NCI-H345 (cell line): ENCODE measurements at places on chromosomes 1 and 21.

- no peak for DNase-seq
These were observed 70.3 kb upstream of the PRDX6 start for GRCh38 chr1:173406783-173407230.

DNA sequence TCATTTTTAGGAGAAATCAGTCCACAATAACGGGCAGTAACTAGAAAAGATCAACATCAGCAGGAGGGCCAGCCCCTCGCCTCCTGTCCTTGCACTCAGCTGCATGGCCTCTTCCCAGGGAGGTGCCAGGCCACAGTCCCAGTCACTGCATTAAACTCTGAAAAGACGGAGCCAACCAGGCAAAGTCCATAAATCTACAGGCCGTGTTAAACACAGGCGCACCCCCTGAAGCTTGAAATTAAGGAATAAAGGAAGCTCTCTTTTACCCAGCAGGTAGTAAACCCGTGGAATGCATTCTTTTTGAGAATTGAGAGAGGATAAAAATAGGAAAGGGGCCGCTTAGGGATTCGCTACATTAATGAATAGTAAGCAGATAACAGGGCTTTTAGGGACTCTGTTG is 18.4 kb downstream of the H6PD start:
- DNase-seq, result no peak

DNA sequence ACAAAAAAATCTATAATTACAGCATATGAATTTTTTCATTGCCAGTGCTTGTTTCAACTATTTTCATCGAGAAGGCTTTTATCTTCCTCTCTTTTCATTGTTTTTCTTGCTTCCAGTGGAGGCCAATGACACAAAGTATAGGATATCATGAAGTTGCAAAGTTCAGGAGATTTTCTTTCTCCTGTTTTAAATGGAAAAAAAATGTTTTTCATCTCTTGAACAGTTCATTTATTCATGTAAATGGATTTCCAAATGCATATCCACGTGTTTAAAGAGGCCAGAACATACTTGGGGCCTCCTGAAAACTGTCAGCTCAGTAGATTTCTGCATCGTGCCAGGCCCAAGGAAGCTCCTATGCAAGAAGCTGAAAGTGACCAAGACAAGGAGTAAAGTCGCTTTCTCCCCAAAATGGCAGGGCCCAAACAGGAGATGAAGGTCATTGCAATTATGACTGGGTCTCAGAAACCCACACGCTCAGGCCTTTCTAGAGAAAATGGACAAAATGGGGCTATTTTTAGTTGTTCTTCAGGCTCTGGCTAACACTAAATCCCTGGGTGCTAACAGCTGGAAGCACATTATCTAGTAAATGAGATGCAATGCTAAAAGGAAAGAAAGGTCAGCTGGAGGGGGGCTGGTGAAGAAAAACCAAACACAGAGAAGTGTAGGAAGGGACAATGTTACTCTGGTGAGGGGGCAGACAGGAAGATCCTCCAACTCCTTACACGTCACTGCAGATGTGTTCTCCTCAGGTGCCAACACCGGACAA is 136.9 kb upstream of the C8B start:
- no peak for DNase-seq

- peak; percentile 97 for DNase-seq
These were observed 18.8 kb upstream of the LRRC8D start for GRCh38 chr1:89802051-89802450.

GRCh38 chr1:99497690-99498089 is 148.2 kb upstream of the PALMD start:
- DNase-seq, result no peak

DNA sequence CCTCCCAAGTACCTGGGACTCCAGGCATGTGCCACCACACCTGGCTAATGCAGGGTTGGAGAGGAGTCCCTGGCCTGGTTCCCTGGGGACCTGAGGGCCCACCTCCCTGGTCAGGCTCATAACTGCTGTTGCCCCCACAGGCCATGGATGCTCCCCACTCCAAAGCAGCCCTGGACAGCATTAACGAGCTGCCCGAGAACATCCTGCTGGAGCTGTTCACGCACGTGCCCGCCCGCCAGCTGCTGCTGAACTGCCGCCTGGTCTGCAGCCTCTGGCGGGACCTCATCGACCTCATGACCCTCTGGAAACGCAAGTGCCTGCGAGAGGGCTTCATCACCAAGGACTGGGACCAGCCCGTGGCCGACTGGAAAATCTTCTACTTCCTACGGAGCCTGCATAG is 4.5 kb downstream of the FBXO6 start:
- DNase-seq, result no peak

- no peak for DNase-seq
These were observed 157.0 kb upstream of the GREM2 start for GRCh38 chr1:240768979-240769378.

- DNase-seq, result no peak
These were observed 6.2 kb downstream of the LRRC3 start for GRCh38 chr21:44461464-44462001.

GRCh38 chr1:230366504-230366915 is 59.6 kb downstream of the PGBD5 start:
- DNase-seq, result no peak

GRCh38 chr1:67894981-67895735 is 61.9 kb upstream of the GNG12 start:
- no peak for DNase-seq
